ENCODE measurements at places on chromosomes 4 and X. TPM values are rescaled to one million over a fixed set of nuclear protein-coding genes. Genes with fewer than 3 reads are reported as not detected.

EDA gene
- 2.8 TPM for total RNA-seq

- H3K4me1 ChIP-seq = no peaks in the 10 kb centered on the region
- H3K4me3 ChIP-seq = no peak overlapping the region
- H3K27ac ChIP-seq = no peak overlapping the region
- H3K27me3 ChIP-seq = no peaks in the 10 kb centered on the region
These were observed 149.9 kb downstream of the FGF16 start for GRCh38 chrX:77597090-77597489.

MAMLD1 gene
- 1.1 TPM for total RNA-seq

SOWAHD gene
- 2.0 TPM for total RNA-seq

DNA sequence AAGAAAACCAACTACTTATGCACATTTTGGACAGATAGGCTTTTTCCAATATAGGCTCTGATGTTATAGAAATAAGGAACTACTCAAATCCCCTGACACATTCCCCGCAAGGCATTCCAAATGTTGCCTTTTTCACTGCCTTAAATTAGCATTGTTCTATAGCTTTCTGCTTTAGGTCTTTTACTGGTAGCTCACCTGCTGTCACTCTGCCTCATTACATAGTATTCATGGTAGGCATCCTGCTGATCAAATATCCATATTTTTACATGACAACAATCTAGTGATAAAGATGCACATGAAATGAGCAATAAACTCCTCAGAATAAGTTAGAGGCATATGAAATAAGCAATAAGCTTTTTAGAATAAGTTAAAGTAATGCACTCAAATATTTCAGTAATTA lies 542.7 kb downstream of the FAM133A start:
- H3K4me1 ChIP-seq = no peaks in the 10 kb centered on the region
- no peaks in the 10 kb centered on the region for H3K36me3 ChIP-seq
- H3K27me3 ChIP-seq = no peaks in the 10 kb centered on the region
- no peak for DNase-seq

GRCh38 chr4:155473420-155474095 lies 96.8 kb upstream of the MAP9 start:
- H3K27me3 ChIP-seq = no peaks in the 10 kb centered on the region
- no peak for DNase-seq
- H3K4me1 ChIP-seq = no peaks in the 10 kb centered on the region
